ENCODE measurements at places on chromosomes 4 and X. TPM values are rescaled to one million over a fixed set of nuclear protein-coding genes. Genes with fewer than 3 reads are reported as not detected.

DNA sequence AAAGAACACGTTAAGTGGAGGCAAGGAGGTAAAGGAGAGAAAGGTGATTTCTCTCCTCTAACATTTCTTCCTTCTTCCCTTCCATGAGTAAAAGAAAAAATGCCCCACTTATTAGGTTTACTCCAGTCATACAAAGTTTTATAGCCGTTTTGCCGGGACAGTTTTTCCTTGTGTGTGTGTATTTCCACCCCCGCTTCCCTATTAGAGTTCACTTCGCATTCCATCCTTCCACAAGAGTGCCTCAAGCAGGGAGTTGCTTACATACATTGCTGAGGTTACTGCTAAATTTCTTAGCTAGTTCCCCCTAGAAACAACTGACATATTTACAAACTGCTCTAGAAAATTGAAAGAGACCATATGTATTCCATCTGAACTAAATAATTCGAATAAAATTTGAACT, 45.2 kb upstream of the BMP15 start:
- H3K27ac ChIP-seq: no peak overlapping the region
- H3K4me3 ChIP-seq: no peak overlapping the region
- no peaks in the 10 kb centered on the region for H3K27me3 ChIP-seq
- H3K36me3 ChIP-seq: no peaks in the 10 kb centered on the region

DNA sequence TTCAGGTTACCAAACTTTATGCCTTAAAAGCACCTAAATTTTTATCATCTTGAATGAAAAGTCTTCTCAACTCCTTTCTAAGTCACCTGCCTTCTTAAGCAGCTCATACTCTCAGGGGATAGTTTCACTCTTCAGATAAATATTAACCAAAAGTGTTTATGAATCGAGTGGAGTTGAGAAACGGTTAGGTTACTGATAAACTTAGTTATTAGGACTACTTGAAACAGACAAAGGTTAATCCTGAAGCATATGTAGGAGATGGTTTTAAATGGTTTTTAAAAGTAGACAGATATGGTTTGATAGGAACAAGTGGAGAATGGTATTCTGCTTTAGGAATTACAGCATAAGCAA, 32.8 kb downstream of the CLDN22 start:
- H3K4me1 ChIP-seq: no peaks in the 10 kb centered on the region
- no peaks in the 10 kb centered on the region for H3K27me3 ChIP-seq
- no peak overlapping the region for H3K27ac ChIP-seq
- H3K4me3 ChIP-seq: no peak overlapping the region

GRCh38 chrX:119189115-119189514, 47.0 kb upstream of the PGRMC1 start:
- H3K27ac ChIP-seq: no peak overlapping the region
- DNase-seq: no peak
- H3K4me1 ChIP-seq: no peaks in the 10 kb centered on the region
- H3K36me3 ChIP-seq: no peaks in the 10 kb centered on the region
- H3K27me3 ChIP-seq: no peaks in the 10 kb centered on the region
- H3K4me3 ChIP-seq: no peak overlapping the region

- H3K27me3 ChIP-seq: no peaks in the 10 kb centered on the region
- no peak for DNase-seq
- no peaks in the 10 kb centered on the region for H3K36me3 ChIP-seq
- H3K4me1 ChIP-seq: no peaks in the 10 kb centered on the region
Observed at GRCh38 chr4:4502694-4503311, 39.0 kb downstream of the STX18 start.

GRCh38 chr4:113052379-113052951, 3.0 kb downstream of the ANK2 start:
- no peak for DNase-seq
- H3K36me3 ChIP-seq: no peaks in the 10 kb centered on the region
- no peaks in the 10 kb centered on the region for H3K27me3 ChIP-seq
- no peaks in the 10 kb centered on the region for H3K4me1 ChIP-seq
- no peak overlapping the region for H3K4me3 ChIP-seq

GRCh38 chrX:150837845-150838244, 60.6 kb downstream of the CD99L2 start:
- no peak overlapping the region for H3K4me3 ChIP-seq
- no peak for DNase-seq
- H3K27me3 ChIP-seq: no peaks in the 10 kb centered on the region
- H3K36me3 ChIP-seq: no peaks in the 10 kb centered on the region
- no peaks in the 10 kb centered on the region for H3K4me1 ChIP-seq

- no peaks in the 10 kb centered on the region for H3K36me3 ChIP-seq
- H3K27ac ChIP-seq: no peak overlapping the region
- H3K27me3 ChIP-seq: no peaks in the 10 kb centered on the region
- H3K4me1 ChIP-seq: no peaks in the 10 kb centered on the region
Observed at GRCh38 chr4:165489786-165490185, 111.0 kb downstream of the CPE start.

- H3K36me3 ChIP-seq: no peaks in the 10 kb centered on the region
- no peak overlapping the region for H3K27ac ChIP-seq
- H3K4me1 ChIP-seq: no peaks in the 10 kb centered on the region
- no peak overlapping the region for H3K4me3 ChIP-seq
- no peak for DNase-seq
Observed at GRCh38 chrX:17740137-17741122, 3.1 kb downstream of the SCML1 start.

GRCh38 chrX:136671006-136671610, 23.1 kb downstream of the CD40LG start:
- H3K27me3 ChIP-seq: peaks cover 33% of the 10 kb centered on the region
- H3K36me3 ChIP-seq: no peaks in the 10 kb centered on the region
- no peak overlapping the region for H3K4me3 ChIP-seq
- DNase-seq: no peak

DNA sequence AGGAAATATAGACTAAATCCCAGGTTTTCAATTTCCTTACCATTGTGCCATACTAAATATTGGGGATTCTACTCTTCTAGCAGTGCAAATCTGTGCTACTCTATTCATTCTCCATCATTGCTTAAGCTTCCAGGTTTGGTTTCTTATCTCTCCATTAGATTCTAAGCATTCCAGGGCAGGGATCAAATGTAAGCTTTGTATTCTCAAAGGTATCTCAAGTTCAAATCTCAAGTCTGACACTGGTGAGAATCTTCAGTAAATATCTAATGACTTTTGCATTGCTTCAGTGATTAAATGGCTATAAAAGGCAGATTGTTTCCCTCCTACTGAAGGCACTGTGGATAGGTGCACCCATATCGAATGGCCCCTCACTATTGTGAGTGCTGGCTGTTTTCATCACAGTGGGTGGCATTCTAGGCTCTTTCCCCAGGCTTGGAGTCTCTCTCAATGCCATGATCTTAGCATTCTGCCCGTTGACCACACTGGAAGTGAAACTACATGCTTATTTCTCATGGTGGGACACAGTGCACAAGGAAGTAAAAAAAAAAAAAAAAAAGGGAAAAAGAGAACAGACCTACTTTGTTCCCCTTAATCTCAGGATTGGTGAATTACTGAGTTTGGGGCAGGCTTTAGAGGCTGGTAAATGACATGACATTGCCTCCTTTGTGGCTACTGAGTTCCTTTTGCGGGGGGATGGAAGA, 28.7 kb downstream of the FAM9C start:
- H3K36me3 ChIP-seq: no peaks in the 10 kb centered on the region
- H3K27me3 ChIP-seq: peaks cover 36% of the 10 kb centered on the region
- no peak overlapping the region for H3K27ac ChIP-seq
- no peak overlapping the region for H3K4me3 ChIP-seq
- DNase-seq: no peak
- no peaks in the 10 kb centered on the region for H3K4me1 ChIP-seq

GRCh38 chrX:12065251-12065650, 73.0 kb upstream of the FRMPD4 start:
- no peaks in the 10 kb centered on the region for H3K27me3 ChIP-seq
- DNase-seq: no peak
- no peak overlapping the region for H3K4me3 ChIP-seq
- no peaks in the 10 kb centered on the region for H3K36me3 ChIP-seq

GRCh38 chr4:88981993-88982392, 75.0 kb downstream of the FAM13A start:
- H3K4me1 ChIP-seq: no peaks in the 10 kb centered on the region
- no peak for DNase-seq
- peaks cover 5% of the 10 kb centered on the region for H3K36me3 ChIP-seq
- no peak overlapping the region for H3K27ac ChIP-seq
- H3K4me3 ChIP-seq: no peak overlapping the region

DNA sequence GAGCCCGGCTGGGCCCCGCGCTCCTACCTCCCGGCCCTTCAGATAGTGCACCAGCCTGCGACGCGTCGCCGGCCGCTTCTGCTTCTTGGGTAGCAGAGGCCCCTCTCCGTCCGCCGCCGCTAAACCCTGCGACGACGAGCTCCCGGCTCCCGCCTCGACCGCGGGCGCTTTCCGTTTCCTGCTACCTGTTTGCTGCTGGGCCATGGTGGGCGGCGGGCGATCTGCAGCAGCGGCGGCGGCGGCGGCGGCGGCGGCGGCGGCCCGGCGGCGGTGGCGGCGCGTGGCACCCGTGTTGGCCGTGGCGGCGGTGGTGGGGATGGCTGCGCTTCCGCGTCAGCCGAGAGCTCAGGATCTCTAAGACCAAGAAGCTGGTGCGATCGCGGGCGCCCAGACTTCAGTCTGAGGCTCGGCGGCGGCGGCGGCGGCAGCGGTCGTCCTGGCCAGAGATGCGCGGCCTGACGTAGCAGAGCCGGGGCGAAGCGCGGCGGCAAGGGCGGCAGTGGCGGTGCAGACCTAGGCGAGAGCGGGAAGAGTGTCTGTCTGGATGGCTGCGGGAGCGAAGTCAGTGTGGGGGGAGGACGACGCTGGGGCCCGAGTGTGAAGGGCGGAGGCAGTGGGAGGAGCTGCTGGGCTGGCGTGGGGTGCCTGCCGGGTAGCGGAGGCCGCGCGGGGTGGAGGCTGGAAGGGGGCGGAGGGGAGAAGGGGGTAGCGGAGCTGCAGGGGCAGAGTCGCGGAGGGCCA, at the start of gene DCAF12L2:
TSS of gene DCAF12L2 (minus strand) at position 569 of the 741 bp plus-strand sequence. CDS start at position 204, 365 bp downstream.
- H3K4me3 ChIP-seq: peak within 1 kb of the TSS; percentile 40
- DNase-seq: no peak
- H3K27ac ChIP-seq: peak within 1 kb of the TSS; percentile 1
- H3K36me3 ChIP-seq: no peaks in the 10 kb centered on the region
- H3K27me3 ChIP-seq: no peaks in the 10 kb centered on the region

GRCh38 chrX:45258731-45259402, 58.2 kb upstream of the DIPK2B start:
- H3K4me3 ChIP-seq: no peak overlapping the region
- H3K36me3 ChIP-seq: peaks cover 5% of the 10 kb centered on the region
- no peaks in the 10 kb centered on the region for H3K27me3 ChIP-seq
- H3K27ac ChIP-seq: no peak overlapping the region
- no peaks in the 10 kb centered on the region for H3K4me1 ChIP-seq

DNA sequence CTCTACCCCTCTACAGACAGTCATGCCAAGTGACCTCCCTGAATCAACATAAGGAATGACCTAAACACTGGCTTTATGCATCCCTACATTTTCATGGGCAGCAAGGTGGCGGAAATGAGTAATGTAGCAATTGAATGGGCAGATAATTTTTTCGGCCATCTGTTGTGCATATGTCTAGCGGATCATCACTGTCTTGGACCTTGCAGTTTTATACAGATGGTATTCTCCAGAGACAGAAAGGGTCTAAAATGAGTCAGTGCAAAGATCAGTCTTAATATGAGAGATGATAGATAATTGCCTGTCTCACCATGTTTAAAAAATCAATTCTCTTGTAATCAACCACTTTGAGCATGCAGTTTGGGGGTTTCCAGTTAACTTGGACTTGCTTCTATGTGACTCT, 177.3 kb upstream of the DKK2 start:
- no peaks in the 10 kb centered on the region for H3K27me3 ChIP-seq
- no peak overlapping the region for H3K4me3 ChIP-seq
- H3K36me3 ChIP-seq: no peaks in the 10 kb centered on the region
- DNase-seq: no peak
- H3K27ac ChIP-seq: no peak overlapping the region
- no peaks in the 10 kb centered on the region for H3K4me1 ChIP-seq

DNA sequence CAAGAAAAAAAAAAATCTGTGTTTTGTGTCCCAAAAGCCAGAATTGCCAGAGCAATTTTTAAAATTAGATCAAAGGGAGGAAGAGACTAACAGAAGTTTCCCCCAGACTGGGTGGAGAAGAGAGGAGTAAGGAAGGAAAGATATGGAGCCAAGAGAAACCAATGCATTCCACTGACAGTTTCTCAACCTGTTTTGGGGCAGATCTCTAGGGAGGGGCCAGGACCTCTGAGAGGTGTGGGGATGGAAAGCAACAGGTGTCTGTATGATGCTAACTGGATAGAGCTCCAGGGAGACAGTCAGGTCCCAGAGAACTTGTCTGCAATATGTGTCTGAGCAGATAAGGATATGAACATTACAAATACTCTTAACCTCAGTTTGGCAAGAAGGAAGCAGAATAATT, 22.7 kb upstream of the GAB1 start:
- no peak for DNase-seq
- no peaks in the 10 kb centered on the region for H3K36me3 ChIP-seq
- no peaks in the 10 kb centered on the region for H3K4me1 ChIP-seq
- H3K4me3 ChIP-seq: no peak overlapping the region

- no peak for DNase-seq
- no peaks in the 10 kb centered on the region for H3K4me1 ChIP-seq
- H3K36me3 ChIP-seq: no peaks in the 10 kb centered on the region
- no peak overlapping the region for H3K4me3 ChIP-seq
- no peaks in the 10 kb centered on the region for H3K27me3 ChIP-seq
Observed at GRCh38 chr4:123580981-123581664, 184.5 kb downstream of the SPRY1 start.

- H3K4me1 ChIP-seq: no peaks in the 10 kb centered on the region
- H3K36me3 ChIP-seq: no peaks in the 10 kb centered on the region
- no peaks in the 10 kb centered on the region for H3K27me3 ChIP-seq
- no peak for DNase-seq
- no peak overlapping the region for H3K4me3 ChIP-seq
Observed at GRCh38 chrX:96889726-96890125, 6.0 kb downstream of the RPA4 start.

- DNase-seq: no peak
- H3K4me1 ChIP-seq: no peaks in the 10 kb centered on the region
- no peaks in the 10 kb centered on the region for H3K36me3 ChIP-seq
- peaks cover 21% of the 10 kb centered on the region for H3K27me3 ChIP-seq
Observed at GRCh38 chrX:150502091-150502490, 66.3 kb upstream of the MTM1 start.

GRCh38 chrX:119455264-119455663, 13.0 kb upstream of the SLC25A5 start:
- H3K4me1 ChIP-seq: no peaks in the 10 kb centered on the region
- no peak overlapping the region for H3K4me3 ChIP-seq
- H3K27ac ChIP-seq: no peak overlapping the region
- H3K27me3 ChIP-seq: no peaks in the 10 kb centered on the region
- DNase-seq: no peak
- H3K36me3 ChIP-seq: no peaks in the 10 kb centered on the region

Gene PRR32
- not detected for total RNA-seq

Gene HNRNPH2
- 83.9 TPM for total RNA-seq

Gene DDX53
- not detected for total RNA-seq

Gene MAGEC1
- total RNA-seq: not detected

Gene ASB5
- not detected for total RNA-seq

Gene MAGEB10
- total RNA-seq: not detected

Gene MSX1
- total RNA-seq: 5.4 TPM

Gene CPLX1
- 1.2 TPM for total RNA-seq

Gene TLR8
- total RNA-seq: 1.0 TPM

Measured in breast epithelium (tissue), 4 donors.